Testis (tissue), 5 donors: ENCODE measurements at places on chromosomes 5 and 9.
A peak's percentile ranks its signal among the peaks of the same experiment; 100 is the strongest.

- no peak for DNase-seq
Measured at GRCh38 chr5:107373549-107374263, 297.0 kb downstream of the EFNA5 start.

GRCh38 chr9:8684978-8685708 is 885.6 kb upstream of the DMAC1 start:
- no peak for DNase-seq

GRCh38 chr5:113652161-113652560 is 138.7 kb downstream of the YTHDC2 start:
- no peak for DNase-seq

DNA sequence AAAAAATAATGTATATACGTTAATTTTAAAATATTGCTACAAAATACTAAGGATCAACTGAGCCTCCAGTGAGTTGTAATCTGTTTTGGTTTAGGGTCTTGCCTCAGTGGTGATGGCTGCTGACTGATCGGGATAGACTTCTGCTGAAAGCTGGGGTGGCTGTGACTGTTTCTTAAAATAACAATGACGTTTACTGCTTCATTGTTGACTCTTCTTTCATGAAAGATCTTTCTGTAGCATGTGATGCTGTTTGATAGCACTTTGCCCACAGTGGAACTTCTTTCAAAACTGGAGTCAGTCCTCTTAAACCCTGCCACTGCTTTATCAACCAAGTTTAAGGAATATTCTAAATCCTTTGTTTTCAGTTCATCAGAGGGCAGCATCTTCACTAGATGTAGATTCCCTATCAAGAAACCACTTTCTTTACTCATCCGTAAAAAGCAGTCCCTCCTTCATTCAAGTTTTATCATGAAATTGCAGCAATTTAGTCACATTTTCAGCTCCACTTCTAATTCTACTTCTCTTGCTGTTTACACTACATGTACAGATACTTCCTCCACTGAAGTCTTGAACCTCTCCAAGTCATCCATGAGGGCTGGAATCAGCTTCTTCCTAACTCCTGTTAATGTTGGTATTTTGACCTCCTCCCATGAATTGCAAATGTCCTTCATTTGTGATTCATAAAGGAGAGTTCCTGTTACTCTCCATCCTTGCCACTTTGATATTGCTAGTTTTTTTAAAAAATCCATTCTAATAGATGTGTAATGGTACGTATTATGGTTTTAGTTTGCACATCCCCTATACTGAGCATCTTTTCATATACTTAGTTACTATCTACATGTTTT is 41.5 kb upstream of the PTPDC1 start:
- DNase-seq, result no peak

GRCh38 chr5:59711310-59711709 is 182.2 kb downstream of the PDE4D start:
- DNase-seq, result no peak

GRCh38 chr5:35061211-35061770 is 13.5 kb upstream of the AGXT2 start:
- DNase-seq, result no peak

GRCh38 chr9:125470189-125470588 is 208.6 kb downstream of the GAPVD1 start:
- DNase-seq, result no peak

- DNase-seq, result no peak
Measured at GRCh38 chr9:70816316-70816715, 305.1 kb downstream of the TRPM3 start.

- no peak for DNase-seq
Measured at GRCh38 chr5:71533615-71534014, 53.5 kb upstream of the MCCC2 start.

GRCh38 chr5:146475190-146475780 is 28.2 kb downstream of the TCERG1 start:
- DNase-seq, result no peak

GRCh38 chr9:98150164-98150563 is 31.1 kb upstream of the TRIM14 start:
- no peak for DNase-seq

DNA sequence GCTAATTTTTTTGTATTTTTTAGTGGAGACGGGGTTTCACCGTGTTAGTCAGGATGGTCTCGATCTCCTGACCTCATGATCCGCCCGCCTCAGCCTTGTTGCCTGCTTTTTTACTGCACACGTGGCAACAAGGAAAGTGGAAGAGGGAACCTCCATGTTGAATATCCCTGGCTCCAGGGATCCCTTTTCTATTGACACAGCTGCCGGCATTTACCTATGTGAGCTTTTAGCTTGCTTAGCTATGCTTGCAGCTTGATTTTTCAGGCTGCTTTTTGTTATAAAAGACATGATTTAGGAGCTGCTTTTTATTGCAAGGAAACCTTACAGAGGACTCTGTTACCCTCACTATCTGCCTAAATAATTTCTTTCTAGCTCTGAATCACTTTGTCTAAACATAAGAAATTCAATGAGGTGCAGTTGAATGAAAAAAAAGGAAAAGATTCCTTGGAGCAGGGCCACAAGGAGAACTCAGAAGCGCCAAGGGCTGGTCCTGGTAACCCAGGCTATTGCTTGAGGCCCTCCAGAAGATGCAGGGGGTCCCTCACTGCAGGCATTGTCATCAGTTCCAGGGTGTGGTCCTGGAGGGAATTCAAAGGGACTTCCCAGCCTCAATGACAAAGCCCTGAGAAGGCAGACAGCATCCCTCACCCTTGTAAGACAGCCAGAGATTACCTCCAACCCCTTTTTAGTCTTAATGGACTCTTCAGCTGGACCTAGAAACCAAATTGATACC is 89.9 kb downstream of the SYK start:
- DNase-seq, result no peak

DNA sequence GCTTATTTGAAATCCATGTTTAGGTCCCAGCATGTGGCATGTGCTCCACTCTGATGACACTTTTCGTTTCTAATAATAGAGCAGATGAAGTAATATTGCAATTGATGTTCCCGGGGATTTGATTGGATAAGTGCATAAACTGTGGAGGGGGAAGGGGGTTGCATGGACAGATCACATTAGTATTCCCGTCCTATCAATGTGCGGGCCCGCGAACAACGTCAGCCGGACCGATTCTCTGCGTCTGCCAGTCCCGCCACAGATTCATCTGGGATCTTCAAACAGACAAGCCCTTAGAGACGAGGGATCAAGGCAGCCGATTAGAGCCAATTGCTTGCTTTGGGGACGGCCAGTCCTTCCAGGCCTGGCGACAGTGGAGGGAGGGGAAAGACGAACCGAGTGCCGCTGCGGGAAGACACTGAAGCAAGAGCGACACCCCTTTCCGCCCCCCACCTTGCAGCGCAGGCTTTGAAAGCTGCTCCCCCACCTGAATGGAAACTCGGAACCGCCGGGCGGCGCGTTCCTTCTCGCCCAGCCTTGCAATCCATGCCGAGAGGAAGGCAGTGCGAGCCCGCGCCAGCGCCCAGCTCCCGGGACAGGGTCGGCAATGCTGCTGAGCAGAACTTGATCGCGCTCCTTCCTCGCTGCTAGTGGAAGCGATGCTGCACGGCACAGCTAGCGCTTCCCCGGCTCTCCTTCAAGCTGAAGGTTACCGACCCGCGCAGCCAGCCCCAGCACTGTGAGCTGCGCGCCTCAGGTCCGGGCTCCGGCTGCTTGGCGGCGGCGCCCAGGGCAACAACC is at the start of gene RGS7BP:
Gene RGS7BP (plus strand): TSS at position 247 of the 798 bp plus-strand sequence. CDS start 610 bp downstream, outside the sequence.
- DNase-seq, result peak; percentile 61

DNA sequence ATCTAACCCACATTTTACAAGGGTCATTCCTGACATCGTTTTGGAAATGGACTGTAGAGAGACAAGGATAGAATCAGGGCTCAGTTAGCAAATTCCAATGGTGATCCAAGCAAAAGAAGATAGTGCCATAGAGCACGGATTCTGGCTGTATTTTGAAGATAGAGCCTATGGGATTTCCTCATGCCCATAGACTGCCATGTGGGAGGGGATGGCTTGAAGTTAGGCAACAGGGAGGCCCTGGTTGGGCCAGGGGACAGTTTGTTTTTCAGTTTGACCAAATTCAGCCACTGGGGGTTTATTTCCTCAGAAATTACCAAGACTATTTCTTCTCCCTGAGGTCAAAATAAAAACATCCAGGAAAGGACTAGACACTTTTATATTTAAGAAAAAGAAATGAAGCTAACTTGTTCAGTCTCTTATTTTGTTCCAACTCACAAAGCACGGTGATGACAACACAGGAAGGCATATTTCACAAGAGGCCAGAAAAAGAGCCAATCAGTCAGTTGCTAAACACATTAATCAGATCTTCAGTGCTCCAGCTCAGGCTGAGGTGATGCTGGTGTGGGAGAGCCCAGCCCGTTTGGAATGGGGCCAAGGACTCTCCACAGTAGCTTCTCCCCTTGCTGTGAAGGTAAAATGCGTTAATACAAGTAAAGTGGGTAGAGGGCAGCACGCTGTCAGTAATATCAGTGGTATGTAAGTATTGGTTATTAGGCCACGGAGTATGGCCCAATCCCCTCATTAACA is 4.4 kb upstream of the DCTN4 start:
- DNase-seq, result peak; percentile 60

DNA sequence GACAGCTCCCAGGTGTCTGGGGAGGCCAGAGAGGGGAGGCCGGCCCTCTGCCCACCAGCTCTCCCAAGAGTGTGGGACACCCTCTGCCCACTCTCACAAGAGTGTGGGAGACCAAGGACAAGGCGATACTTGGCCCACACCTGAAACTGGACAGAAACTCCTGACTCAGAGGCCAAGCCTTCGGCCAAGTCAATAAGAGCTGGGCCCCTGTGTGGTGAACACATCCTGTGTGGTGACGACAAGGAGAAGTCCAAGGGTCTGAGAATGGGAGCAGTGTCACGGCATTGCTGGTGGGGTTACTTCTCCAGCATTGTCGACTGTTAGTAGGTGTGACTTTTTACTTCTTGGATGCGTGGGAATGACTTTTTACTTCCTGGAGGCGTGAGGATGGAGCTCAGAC is 14.6 kb upstream of the F2RL1 start:
- no peak for DNase-seq

- no peak for DNase-seq
Measured at GRCh38 chr9:13189362-13189761, 90.1 kb downstream of the MPDZ start.

DNA sequence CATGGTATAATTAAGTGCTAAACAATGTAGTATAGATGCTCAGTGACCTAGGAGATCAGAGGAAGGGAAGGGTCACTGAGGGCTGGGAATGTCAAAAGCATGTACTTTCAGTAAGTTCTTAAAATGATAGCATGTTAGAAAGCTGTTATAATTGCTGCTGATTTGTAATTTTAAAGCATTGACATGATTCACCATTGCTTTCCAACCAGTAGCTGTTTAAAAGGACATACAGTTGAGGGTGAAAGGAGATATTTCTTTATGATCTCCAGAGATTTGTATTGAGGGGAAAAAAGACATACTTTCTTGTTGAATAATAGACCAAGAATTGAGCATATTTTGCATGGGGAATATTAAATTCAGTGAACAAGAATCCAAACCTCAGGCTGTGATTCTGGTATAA is 1.2 kb upstream of the SLC1A3 start:
- DNase-seq, result no peak
